ENCODE measurements at places on chromosomes 5 and 9. TPM values are rescaled to one million over a fixed set of nuclear protein-coding genes. Genes with fewer than 3 reads are reported as not detected.

Gene PCDHA7
- not detected for polyA plus RNA-seq

Gene DCANP1
- polyA plus RNA-seq = not detected

Gene ZNF454
- polyA plus RNA-seq = 1.5 TPM

Gene ANKDD1B
- not detected for polyA plus RNA-seq

DNA sequence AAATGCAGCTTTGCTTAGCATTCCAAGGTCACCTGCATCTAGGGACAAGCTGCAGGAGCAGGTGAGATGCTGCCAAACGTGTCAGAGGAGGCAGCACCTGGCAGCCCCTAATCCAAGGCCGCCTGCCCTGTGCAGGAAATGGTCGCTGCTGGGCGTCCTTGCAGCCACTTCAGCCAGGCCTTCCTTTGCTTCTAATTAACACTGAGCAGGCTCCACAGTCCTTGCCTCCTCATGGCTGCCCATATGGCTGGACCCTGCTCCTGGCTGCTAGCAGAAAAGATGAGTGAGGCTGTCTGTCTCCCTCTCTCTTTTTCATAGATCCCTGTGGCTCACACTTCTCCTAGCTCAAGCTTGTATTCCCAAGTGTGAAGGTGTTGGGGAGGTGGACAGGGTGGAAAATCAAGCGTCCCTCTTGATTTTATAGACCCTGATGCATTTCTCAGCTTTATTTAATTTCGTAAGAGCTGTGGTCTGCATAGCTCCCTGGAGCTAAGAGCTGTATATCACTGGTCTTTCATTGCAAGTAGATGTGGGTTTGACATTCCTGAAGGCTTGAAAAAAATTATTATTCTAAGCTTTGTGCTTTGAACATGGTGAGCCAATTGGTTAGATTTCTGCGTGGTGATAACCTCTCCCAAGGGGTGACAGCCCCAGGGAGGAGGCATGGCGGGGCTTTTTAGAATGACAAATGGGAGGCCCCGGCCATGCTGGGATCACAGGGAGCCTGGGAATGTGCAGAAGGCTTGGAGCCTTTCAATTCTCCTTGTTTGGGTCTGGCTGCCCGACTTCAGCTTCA is 193.8 kb downstream of the SLIT3 start:
- no peak for DNase-seq
